ENCODE measurements at places on chromosomes 1 and 21.

- DNase-seq = no peak
Measured at GRCh38 chr1:180486092-180486491, 16.3 kb downstream of the ACBD6 start.

DNA sequence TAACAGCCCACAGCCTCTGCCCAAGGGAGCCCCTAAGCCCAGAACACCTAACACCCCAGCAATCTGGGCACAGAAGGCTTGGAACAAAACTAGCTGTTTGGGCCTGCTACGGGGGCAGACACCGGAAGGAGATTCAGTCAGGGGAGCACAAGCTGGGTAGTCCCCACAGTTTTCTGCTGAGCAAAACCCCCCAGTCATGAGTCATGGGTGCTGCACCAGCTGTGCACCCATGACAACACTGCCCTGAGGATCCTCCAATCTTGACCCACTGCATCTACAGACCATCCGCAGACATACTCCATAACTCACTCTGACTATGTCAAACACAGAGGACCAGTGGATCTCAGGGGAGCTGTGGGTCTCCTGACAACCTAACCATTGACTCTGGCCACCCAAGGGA is 105.1 kb downstream of the LRIG2 start:
- DNase-seq = no peak

DNA sequence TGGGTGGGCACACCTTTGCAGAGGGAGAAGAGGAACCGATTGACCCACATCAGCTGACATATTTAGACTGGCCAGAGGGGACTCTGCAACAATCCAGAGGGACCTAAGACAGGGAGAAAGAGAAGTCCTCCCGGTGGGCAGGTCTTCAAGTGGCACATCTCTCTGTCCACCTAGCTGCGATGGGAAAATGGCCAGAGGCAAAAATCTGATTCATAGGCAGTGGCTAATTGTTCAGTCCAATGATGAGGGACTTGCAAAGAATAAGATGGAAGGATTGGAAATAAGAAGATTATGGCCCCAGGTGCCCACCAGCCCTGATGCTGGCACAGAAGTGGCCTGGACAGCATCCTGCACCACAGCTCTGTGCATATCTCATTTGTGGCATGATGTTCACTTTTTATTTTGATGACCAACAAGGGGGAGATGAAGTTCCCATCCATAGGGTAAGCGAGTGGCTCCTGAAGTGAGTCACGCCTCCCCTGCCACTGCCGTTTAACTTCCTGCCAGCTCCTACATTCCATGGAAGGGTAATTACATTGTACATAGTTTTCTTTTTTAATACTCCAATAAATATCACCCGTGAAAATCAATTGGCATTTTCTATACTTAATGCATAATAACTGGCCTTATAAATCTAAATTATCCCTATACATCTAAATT is 659.6 kb downstream of the MATN1 start:
- no peak for DNase-seq

DNA sequence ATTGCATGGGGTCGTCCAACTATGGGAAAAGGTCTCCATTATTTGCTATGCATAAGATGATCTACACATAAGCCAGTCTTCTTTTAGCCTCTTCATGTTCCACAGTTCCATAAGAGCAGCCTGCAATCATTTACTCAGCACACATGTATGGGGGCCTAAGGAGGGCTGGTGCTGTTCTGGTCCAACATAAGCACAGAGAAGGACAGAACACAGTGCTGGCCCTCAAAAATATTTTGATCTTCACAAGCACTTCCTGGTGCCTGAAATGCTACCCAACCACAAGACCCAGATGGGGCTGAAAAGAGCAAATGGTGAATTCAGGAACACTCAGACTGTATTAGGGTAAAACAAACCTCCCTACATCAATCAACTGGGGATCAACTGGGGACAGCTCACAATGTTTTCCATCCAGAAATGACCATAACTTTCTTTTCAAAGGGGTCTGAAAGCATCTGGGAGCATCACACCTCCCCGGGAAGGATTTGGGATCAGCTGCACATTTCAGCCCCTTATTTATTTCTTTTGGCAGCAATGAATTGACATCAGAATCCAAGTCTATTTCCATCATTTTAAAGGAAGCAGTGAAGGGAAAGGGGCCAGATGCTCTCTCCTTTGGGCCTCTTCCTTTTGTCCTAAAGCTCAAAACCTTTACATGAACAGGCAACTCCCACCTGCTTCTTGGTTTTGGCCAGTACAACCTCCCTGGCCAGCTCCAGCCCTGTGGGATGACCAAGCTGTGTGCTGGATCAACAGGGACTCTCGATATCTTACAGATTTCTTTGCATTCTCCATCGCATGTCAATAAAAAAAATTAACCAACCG is 45.7 kb downstream of the KCNN3 start:
- no peak for DNase-seq

- no peak for DNase-seq
Measured at GRCh38 chr1:229281339-229281926, 10.5 kb downstream of the RAB4A start.

DNA sequence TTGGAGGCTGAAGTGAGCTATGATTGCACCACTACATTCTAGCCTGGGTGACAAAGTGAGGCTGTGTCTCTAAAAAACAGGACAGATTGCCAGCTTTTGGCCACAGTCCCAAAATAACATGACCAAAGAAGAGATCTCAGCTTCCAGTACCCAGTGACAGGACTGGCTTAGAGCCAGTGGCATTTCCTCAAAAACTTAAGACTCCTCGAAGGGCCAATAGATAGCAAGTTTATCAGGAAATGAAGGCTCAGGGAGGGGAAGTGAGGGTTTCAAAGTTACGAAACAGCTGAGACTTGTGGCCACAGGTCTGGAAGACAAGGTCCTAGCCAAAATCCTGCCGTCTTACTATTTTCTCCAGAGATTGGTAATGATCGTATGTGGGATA is 6.3 kb upstream of the TMEM39B start:
- no peak for DNase-seq

Data from activated T-cell treated with anti-CD3 and anti-CD28 coated beads for 24 hours (primary cell).